ENCODE measurements at places on chromosomes 11 and 22.

DNA sequence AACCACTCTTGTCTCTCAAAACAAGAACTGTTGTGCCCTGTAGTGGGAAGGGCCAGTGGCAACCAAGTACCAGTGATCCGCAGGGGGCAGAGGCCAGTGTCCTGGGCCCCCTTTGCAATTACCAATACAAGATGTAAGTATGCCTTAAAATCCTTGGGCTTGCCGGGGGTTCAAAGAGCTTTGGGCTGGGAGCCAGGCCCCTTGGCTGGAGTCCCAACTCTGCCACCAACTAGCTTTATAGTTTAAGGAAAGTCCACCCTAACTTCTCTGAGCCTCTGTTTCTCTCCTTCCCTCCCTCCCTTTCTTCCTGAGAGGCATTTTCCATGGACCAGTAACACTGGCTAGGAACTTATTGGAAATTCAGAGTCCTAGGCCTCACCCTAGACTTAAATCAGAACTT, 15.5 kb downstream of the CLMP start:
- DNase-seq: no peak

DNA sequence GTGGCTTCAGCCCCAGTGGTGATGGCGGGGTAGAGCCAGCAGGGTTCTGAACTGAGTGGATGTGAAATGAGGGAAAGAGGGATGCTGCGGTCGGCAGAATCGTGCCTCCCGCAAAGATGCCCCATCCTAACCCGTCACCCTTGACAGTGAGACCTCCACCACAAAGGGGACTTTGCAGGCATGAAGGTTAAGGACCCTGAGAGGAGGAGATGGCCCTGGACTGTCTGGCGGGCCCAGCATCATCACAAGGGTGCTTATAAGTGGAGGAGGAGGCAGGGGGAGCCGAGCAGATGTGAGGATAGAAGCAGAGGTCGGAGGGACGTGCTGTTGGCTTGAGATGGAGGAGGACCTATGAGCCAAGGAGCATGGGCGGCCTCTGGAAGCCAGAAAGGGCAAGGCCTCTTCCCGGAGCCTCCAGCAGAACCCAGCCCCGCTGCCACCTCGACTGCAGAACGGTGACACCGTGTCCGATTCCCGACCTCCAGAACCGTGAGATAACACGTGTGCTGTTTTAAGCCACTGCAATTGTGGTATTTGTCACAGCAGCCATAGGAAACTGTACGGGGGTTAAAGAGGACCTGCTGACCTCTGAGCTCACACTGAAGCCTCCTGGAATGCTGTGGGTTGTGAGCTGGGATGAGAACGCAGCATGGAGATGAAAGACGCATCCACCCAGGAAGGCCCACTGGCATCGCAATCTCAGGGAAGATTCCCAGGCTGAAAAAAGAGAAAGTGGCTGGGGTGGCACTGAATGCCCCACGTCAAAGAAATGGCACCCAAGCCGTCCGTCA, 10.9 kb downstream of the LINC01488 start:
- DNase-seq: no peak

DNA sequence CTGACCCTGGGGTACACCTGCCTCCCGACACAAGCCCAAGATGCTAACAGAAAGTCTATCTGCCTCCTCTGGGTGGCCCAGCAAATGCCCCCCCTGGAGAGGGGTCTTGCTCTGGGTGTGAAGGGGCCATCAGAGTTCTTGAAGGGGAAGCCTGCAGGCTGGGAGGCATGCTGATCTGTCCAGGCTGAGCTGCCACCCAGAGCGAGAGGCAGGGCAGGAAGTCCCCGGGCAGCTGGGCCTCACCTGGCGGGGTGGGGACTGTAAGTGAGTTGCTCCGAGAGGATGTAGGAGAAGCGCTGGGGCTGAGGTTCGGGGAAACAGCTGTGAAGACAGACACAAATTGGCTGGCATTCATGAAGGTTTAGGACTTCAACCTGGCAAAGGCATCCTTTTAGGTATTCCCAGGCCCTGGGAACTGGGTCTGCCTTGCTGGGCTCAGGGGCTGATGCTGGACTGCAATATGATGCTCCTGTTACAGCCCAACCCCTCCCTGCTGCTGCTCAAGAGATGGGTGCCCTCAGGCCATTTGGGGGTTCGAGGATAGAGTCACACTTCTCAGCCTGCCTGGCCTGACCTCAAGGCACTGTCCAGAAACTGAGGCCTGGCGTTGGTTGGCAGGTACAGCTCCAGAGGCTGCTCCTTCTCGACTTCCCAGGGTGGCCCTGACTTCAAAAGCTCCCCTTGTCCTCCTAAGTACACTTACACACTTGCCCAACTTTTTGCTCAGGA, 60.2 kb upstream of the LYVE1 start:
- no peak for DNase-seq

- no peak for DNase-seq
Observed at GRCh38 chr11:12787847-12788246, 113.6 kb downstream of the TEAD1 start.

GRCh38 chr11:125140233-125140632, 24.3 kb upstream of the PKNOX2 start:
- no peak for DNase-seq

- no peak for DNase-seq
Observed at GRCh38 chr11:112374486-112375140, 114.0 kb upstream of the PLET1 start.

- DNase-seq: no peak
Observed at GRCh38 chr11:3001496-3001895, 9.4 kb upstream of the NAP1L4 start.

GRCh38 chr11:60005360-60005759, 11.6 kb upstream of the OOSP4B start:
- DNase-seq: no peak
